GM03348 (cell line): ENCODE measurements at places on chromosomes 1 and 21.

GRCh38 chr1:162388083-162388594 lies 6.6 kb downstream of the C1orf226 start:
- DNase-seq: no peak

- no peak for DNase-seq
Observed at GRCh38 chr1:94425821-94426484, 7.8 kb downstream of the ABCD3 start.

- DNase-seq: no peak
Observed at GRCh38 chr1:154657556-154657955, 49.6 kb upstream of the ADAR start.

- no peak for DNase-seq
Observed at GRCh38 chr1:18614069-18614735, 16.4 kb upstream of the PAX7 start.
